ENCODE measurements at places on chromosomes 11 and 22.

GRCh38 chr11:110249766-110250165 lies 46.6 kb downstream of the RDX start:
- DNase-seq: no peak

DNA sequence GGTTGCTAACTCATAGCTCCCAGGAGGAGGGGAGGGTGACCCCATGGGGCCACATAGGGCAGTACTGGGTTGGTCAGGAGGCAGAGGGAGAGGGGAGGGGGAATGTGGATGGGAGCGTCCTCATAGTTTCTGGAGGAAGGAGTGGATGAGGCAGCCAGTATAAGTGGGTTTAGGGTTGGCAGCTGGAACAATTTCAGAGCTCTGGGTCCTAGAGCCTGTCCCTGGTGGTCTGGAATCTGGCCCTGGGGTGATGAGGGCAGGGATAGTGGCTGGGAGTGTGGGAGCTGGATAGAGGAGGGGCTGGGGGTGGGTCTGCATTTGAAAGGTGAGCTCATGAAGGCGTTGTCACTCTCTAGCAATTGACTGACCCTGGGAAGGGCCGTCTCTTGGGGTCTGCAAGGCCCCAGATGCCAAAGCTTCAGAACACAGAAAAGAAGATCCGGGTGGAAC lies 5.3 kb upstream of the MRGPRG start:
- DNase-seq: no peak

- no peak for DNase-seq
Measured at GRCh38 chr22:36201630-36202319, at the start of gene APOL4. Gene APOL4 (minus strand): TSS chr22:36201809. CDS start chr22:36201734, 75 bp downstream.

DNA sequence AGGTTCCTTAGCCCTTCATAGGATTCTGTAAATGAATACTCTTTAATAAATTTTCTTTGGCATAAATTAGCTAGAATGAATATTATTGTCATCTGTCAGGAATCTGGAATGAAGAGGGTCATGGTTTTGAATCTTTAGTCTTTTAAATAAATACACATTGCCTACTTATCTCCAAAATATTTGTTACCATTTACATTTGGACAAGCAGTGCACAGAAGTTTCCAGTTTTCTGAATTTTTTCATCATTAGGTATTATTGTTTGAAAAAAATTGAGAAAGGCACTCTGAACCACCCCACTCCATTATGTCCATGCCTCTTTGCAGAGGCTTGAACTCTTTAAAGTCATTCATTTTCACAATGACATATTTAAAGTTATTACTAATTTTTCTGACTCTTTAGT lies 549.0 kb upstream of the LUZP2 start:
- no peak for DNase-seq

DNA sequence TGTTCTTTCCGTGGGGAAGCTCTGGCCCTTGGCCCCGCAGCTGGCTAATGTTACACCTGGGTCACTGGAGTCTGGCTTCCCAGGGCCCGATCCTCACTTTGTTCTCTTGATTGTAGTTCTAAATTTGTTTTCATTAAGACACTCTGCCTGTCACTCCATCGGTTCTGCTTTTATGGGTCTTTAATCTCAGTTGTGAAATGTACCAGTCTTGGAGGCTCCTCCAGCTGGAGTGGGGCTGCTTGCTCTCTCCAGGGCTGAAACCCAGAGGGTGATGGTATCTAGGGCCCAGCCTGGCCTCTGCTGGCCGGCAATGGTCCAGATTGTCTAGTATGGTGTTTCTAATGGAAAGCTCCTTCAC lies 352.9 kb downstream of the TENM4 start:
- no peak for DNase-seq

- no peak for DNase-seq
Measured at GRCh38 chr11:64239662-64240434, 1.0 kb upstream of the FKBP2 start.

DNA sequence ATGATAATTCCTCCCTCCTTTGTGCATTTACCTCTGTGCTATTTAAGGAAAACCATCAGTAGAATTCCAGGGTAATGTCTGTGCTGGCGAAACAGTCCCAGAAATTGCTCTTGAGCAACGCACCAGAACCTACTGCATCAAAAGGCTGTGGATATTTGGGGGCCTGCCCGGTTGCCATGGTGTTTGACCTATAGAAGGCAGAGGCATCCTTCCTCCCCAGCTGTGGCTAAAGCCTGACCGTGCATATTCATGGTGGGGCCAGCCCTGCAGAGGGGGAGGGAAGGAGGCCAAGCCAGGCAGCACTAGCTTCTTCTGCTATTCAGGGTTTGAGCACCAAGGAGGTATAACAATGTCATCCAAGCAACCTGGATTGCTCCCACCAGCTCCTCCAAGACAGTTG lies 215.0 kb upstream of the E2F8 start:
- no peak for DNase-seq

- DNase-seq: no peak
Measured at GRCh38 chr11:120239713-120240640, at the start of gene POU2F3. Gene POU2F3 (plus strand): TSS chr11:120240140. CDS start chr11:120240344, 204 bp downstream.

DNA sequence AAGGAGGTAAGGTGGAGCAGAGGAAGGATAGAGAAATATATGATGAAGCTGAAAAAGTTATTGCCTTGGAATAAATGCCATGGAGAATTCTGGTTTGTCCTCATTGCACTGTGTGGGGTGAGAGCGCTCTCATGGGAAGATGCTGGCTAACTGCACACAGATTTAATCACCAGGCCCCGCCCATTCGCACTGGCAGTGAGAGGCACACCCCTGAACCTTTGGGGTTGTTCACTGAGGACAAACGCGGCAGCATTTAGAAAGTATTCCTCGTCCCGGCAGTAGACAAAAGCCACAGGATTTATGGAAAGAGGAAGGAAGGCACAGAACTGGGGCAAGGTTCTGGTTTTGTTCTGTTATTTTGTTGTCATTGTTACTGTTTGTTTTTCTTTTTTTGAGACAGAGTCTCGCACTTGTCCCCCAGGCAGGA lies 70.2 kb downstream of the MED15 start:
- DNase-seq: no peak

DNA sequence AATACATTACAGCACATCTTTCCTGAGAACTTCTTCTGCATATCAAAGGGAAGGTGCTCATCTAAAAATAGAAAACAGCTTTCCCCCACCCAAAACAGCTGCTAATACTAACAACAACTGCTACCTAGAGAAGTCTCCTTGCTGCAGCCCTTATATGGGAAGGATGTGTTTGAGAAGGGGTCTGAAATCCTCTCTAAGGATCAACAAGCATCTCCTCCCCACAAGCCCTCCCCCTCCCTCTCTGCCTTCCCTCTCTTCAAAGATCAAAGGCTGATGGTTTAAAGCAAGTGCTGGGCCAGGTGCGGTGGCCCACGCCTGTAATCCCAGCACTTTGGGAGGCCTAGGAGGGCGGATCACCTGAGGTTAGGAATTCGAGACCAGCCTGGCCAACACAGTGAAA lies 33.5 kb downstream of the SCUBE2 start:
- peak; percentile 50 for DNase-seq

GRCh38 chr11:65814131-65814985 lies 19.4 kb upstream of the SNX32 start:
- DNase-seq: no peak

DNA sequence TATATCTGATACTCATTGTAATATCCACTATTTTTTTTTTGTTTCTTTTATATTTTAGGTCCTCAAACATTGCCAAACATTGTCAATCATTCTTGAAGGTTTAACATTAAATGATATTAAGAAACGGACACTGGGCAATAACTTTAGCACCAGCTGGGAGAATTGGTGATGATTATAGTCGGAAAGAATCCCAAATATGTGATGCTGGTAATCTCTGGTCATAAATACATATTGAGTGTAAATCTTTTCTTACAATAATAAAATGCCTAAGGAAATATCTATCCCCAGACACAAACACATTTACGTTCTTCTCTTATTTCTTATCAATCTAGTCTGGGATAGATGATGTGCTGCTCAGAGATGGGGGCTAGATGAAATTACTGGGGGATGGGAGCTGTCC lies 25.2 kb downstream of the OR51E2 start:
- DNase-seq: no peak

GRCh38 chr11:128316541-128317227 lies 270.7 kb downstream of the ETS1 start:
- no peak for DNase-seq

DNA sequence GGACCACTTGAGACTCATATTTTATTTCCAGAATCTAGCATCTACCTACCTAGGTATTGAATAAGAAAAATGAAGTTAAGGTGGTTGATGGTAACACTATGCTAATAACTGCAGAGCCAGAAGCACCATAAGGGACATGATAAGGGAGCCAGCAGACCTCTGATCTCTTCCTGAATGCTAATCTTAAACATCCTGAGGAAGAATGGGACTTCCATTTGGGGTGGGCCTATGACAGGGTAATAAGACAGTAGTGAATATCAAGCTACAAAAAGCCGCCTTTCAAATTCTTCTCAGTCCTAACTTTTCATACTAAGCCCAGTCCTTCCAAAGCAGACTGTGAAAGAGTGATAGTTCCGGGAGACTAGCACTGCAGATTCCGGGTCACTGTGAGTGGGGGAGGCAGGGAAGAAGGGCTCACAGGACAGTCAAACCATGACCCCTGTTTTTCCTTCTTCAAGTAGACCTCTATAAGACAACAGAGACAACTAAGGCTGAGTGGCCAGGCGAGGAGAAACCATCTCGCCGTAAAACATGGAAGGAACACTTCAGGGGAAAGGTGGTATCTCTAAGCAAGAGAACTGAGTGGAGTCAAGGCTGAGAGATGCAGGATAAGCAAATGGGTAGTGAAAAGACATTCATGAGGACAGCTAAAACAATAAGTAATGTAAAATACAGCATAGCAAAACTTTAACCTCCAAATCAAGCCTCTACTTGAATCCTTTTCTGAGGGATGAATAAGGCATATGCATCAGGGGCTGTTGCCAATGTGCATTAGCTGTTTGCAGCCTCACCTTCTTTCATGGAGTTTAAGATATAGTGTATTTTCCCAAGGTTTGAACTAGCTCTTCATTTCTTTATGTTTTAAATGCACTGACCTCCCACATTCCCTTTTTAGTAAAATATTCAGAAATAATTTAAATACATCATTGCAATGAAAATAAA lies 2.1 kb downstream of the HBB start:
- no peak for DNase-seq

DNA sequence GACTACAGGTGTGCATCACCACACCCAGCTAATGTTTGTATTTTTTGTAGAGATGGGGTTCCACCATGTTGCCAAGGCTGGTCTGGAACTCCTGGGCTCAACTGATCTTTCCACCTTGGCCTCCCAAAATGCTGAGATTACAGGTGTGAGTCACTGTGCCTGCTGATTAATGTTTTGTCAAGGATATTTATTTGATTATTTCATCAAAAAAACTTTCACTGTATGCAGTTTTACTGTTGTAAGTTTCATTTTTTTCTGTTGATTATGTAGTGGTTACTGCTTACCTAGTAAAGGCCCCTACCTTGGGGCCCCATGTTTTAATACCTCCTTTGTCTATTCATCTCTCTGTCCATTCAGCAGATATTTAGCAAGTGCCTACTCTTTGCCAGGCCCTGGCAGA lies 16.7 kb upstream of the FAM168A start:
- DNase-seq: no peak

GRCh38 chr11:107550304-107550703 lies 15.2 kb downstream of the ALKBH8 start:
- DNase-seq: no peak

DNA sequence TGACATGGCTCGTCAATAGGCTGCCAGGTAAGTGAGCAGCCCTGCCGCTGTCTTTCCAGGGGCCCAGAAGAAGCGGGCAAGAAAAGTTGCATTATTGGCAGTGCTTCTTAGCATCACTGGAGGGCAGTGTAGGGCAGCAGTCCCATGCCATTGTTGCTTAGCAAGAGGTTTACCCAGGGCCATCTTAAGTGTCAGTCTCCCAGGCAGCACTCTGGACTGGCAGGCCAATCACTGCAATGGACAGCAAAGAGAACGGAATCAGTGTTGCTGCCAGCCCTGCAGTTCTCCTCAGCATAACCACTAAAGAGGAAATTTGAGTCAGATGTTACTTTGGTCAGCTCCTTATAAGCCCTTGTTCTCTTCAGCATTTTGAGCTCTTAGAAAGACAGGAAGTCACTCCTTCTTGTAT lies 13.4 kb upstream of the GRK2 start:
- DNase-seq: no peak

GRCh38 chr11:86703987-86704386 lies 31.6 kb upstream of the ME3 start:
- no peak for DNase-seq

- DNase-seq: peak; percentile 62
Measured at GRCh38 chr11:55942785-55943392, 6.7 kb upstream of the OR5I1 start.

GRCh38 chr11:133526790-133527189 lies 5.5 kb downstream of the OPCML start:
- no peak for DNase-seq
